ENCODE measurements at places on chromosomes 3 and 15.
A peak's percentile ranks its signal among the peaks of the same experiment; 100 is the strongest.

DNA sequence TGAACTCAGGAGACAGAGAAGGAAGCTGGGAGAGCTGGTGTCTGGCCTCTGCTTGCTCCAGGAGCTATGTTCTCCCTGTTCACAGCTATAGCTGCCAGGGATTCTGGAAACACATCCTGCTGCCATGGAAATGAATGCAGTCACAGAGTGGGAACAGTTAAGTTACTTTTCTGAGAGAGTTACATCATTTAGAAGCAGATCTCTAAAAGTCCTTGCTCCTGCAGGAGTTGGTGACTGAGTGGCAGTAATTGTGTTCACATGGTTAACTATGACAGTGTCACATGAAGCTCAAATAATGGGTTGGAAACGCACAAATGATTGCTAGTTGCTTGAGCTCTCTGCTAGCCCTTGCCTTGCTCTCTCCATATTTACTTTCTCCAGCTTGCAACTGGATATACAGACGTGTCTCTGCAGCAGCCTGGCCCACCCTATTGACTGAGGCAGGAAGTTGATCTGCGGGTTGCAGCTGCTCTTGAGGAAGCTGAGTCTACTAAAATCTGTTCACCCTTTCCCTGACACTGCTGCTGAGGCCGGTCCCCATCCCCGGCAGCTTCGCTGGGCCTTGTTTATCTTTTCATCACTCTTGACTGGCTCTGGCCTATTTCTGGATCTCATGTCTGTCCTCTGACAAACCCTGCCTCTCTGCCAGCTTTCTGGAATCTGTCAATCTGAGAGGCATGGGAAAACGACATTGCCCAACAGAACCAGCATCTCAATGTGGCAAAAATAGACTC, 16.7 kb upstream of the ISLR start:
- no peak for DNase-seq

GRCh38 chr3:21466476-21466875, 284.5 kb downstream of the ZNF385D start:
- no peak for DNase-seq

DNA sequence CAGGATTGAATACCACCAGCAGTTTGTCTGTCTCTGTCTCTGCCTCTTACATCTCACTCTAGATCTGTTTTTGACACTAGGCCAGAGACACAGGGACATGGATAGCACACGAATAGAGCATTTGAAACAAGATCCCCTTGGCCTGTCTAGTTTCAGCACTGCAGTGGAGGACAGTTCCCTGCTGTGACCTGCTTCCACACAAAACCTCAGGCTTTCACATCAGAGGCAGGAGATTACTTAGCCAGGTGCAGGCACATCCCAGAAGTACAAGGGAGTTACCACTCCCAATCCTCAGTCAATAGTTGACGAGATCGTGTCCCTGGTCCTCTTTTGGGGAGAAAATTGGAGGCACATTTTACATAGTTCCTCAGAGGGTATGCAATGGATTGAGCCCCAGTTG, 34.0 kb upstream of the CCK start:
- peak; percentile 9 for DNase-seq

DNA sequence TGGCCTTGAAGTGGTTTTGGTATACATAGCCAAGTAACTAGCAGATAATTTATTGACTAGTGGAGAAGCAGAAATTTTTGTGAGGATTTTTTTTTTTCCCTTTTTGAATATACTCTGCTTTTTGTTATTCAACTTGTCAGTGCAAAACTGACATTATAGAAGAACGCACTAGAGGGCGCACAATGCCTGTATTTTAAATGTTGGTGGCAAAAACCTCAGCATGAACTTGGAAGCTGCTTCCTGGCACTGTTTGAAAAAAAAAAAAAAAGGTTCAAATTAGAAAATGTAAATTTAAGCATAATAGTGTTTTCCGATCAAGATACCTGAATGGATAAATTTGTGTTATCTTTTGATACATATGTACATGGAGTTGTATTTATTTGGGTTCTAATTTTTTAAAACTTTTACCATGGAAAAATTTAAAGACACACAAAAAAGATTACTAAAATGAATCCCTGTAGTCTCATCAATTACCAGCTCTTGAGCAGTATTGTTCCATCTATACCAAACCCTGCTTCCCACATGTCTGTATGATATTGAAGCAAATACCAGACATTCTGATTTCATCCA, 56.0 kb downstream of the SLC25A26 start:
- peak; percentile 19 for DNase-seq

DNA sequence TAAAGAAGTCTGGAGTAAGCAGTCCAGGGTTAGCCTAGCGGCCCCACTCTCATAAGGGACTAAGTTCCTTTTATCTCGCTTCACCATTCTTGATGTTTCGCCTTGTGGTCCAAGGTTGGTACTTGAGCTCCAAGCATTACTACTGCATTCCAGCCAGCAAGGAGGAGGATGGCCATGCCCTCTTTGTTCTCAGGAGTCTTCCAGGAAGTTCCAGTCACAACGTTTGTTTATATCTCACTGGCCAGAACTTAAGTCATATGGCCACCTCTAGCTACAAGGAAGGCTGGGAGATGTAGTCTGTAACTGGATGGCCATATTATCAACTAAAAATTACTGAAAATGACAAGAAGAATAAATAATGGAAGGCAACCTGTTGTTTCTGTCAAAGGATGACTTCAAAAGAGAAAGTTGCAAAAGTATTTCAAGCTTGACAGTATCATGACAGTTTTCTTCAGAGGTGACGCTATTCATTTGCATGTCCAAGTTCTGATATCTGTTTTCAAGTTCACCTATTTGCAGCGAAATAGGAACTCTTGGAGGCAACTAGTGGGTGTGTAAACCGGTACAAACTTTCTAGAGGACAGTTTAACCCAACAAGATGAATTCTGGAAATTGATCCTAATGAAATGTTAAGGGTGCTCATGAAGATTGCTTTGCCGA, 118.6 kb downstream of the PGPEP1L start:
- no peak for DNase-seq

DNA sequence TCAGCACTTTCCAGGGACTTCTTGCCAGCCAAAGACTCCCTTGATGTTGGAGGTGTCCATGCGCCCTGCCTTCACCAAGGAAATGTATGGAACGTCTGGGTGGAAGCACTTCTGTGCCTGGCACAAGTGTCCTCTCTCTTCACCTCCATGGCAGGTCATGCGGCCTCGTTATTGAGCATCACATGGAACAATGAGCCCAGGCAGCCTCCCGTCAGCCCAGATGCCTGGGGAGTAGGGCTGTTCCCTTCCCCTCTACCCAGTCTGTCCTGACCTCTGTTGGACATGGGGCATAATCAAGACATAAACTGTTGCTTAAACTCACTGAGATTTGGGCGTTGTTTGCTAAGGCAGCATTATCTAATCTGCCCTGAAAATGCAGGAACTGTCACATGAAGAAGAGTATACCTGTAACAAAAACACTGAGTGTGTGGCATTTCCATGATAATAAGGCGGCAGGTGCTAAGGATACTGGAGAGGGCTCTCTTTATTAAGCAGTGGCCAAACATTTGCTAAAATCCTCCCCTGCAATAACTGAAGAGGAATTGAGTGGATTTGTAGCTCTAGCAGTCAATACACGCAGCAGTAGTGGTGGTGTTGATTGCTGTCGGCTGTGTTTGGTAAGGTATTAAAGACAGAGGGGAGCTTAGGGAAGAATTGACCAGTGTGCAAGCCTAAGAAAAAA, 338.2 kb upstream of the ATP10A start:
- DNase-seq: no peak

DNA sequence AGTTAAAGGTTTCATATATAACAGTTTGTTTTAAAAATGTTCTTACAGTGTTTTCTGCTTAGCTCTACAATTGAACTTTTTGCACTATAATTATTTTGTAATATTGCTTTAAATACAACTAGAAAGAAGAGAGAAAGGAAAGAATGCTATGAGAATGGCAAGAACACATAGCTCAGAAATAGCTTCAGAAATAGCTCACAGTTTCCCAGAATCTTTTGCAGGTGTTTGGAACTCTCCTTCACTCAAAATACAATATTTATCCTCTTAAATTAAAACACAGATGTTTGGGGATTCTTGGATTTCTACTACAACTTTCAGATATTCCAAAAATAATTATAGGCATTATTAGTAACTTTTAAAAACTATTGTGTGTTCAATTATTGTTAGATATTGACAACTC, 658.0 kb upstream of the DPPA4 start:
- no peak for DNase-seq

Measured in activated naive CD4-positive, alpha-beta T cell (primary cell).